ENCODE measurements at places on chromosomes 6 and 20. TPM values are rescaled to one million over a fixed set of nuclear protein-coding genes. Genes with fewer than 3 reads are reported as not detected.

The UBE2C gene
- 17.2 TPM for total RNA-seq

The CD93 gene
- 3.7 TPM for total RNA-seq

The TMEM151B gene
- total RNA-seq, result not detected

The NR2E1 gene
- total RNA-seq, result not detected

The PPP1R3G gene
- 2.6 TPM for total RNA-seq

The ABCC10 gene
- 43.1 TPM for total RNA-seq

The COL21A1 gene
- 173 TPM for total RNA-seq

The KCNQ5 gene
- total RNA-seq, result 4.1 TPM

- DNase-seq, result no peak
- H3K36me3 ChIP-seq, result peaks cover 3% of the 10 kb centered on the region
- peaks cover 5% of the 10 kb centered on the region for H3K4me1 ChIP-seq
- H3K4me3 ChIP-seq, result no peak overlapping the region
- no peaks in the 10 kb centered on the region for H3K27me3 ChIP-seq
Observed at GRCh38 chr20:32880635-32881034, 21.9 kb downstream of the EFCAB8 start.

DNA sequence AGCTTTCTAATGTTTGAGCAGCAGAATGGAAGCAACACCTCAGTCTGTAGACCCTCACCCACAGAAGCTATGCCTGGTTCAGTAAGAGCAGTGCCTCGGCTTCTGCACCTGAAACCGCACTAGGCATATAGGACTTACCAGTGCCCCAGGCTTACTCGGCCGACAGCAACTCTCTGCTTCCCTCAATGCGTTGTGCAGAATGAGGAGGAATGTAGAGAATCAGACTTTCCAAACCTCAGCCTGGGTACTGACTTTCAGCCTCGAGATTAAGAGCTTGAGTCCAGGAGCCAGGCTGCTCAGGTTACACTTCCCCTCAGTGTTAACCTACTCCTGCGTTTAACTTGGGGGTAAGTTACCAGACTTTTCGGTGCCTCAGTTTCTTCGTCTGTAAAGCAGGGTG is 8.6 kb downstream of the EYA2 start:
- no peak for DNase-seq
- peaks cover 62% of the 10 kb centered on the region for H3K27me3 ChIP-seq
- H3K36me3 ChIP-seq, result no peaks in the 10 kb centered on the region
- no peaks in the 10 kb centered on the region for H3K4me1 ChIP-seq
- no peak overlapping the region for H3K4me3 ChIP-seq

- no peaks in the 10 kb centered on the region for H3K27me3 ChIP-seq
- no peaks in the 10 kb centered on the region for H3K36me3 ChIP-seq
- H3K27ac ChIP-seq, result no peak overlapping the region
Observed at GRCh38 chr6:15849395-15849794, 186.6 kb upstream of the DTNBP1 start.

DNA sequence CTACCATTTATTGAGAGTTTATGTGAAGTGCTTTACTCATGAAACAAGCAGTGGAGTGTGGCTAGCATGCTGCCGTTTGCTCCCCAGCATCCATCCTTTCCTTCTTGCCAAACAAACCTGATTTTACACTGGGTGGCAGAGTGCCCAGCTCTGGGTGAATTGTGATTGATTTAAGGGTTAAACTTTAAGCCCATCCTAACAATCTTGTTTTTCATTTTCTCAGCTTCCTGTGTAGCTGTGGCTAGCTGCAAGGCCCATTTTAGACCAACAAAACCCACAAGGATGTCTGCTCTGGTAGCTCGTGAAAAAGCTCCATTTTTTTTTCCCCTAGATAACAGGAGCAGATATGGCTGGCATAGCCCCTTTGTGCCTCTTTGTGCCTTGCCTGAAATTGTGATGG is 77.7 kb upstream of the KCNG1 start:
- H3K4me3 ChIP-seq, result no peak overlapping the region
- no peaks in the 10 kb centered on the region for H3K4me1 ChIP-seq
- H3K27me3 ChIP-seq, result peaks cover 27% of the 10 kb centered on the region
- no peak overlapping the region for H3K27ac ChIP-seq
- DNase-seq, result no peak

GRCh38 chr20:17490501-17490900 is 40.7 kb downstream of the BFSP1 start:
- H3K4me1 ChIP-seq, result no peaks in the 10 kb centered on the region
- H3K27ac ChIP-seq, result no peak overlapping the region
- peaks cover 11% of the 10 kb centered on the region for H3K36me3 ChIP-seq
- H3K4me3 ChIP-seq, result no peak overlapping the region
- DNase-seq, result no peak
- peaks cover 15% of the 10 kb centered on the region for H3K27me3 ChIP-seq

DNA sequence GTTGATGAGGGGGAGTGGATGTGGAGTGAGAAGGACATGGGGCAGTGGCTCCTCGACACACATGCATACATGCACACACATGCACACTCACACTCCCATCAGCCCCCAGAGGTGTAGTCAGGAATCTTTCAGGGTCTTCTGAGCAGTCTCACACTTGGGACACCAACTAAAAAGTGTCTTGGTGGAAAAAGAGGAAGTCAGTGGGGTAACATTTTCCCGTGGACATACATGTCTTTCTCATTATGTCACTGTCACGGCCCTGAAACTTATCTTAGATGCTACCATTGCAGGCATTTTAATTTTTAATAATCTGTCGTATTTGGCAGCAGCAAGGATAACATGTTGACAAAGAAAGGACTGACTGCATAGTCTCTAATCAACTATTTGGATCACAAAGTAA is 261.1 kb downstream of the ADGRG6 start:
- no peak overlapping the region for H3K4me3 ChIP-seq
- H3K36me3 ChIP-seq, result no peaks in the 10 kb centered on the region
- DNase-seq, result no peak
- H3K27ac ChIP-seq, result no peak overlapping the region

- peaks cover 2% of the 10 kb centered on the region for H3K36me3 ChIP-seq
- H3K27me3 ChIP-seq, result no peaks in the 10 kb centered on the region
- DNase-seq, result no peak
- no peak overlapping the region for H3K4me3 ChIP-seq
- peaks cover 15% of the 10 kb centered on the region for H3K4me1 ChIP-seq
Observed at GRCh38 chr6:133918208-133918930, 29.5 kb downstream of the TCF21 start.

- peaks cover 58% of the 10 kb centered on the region for H3K4me1 ChIP-seq
- no peak for DNase-seq
- H3K27me3 ChIP-seq, result no peaks in the 10 kb centered on the region
- no peak overlapping the region for H3K4me3 ChIP-seq
- H3K27ac ChIP-seq, result peak overlapping the region; percentile 70
Observed at GRCh38 chr6:25155211-25155610, 124.0 kb upstream of the CARMIL1 start.

GRCh38 chr6:109760208-109760607 is 69.1 kb downstream of the FIG4 start:
- peaks cover 24% of the 10 kb centered on the region for H3K36me3 ChIP-seq
- no peak overlapping the region for H3K4me3 ChIP-seq
- H3K4me1 ChIP-seq, result peaks cover 7% of the 10 kb centered on the region
- no peak for DNase-seq
- no peak overlapping the region for H3K27ac ChIP-seq
- no peaks in the 10 kb centered on the region for H3K27me3 ChIP-seq

DNA sequence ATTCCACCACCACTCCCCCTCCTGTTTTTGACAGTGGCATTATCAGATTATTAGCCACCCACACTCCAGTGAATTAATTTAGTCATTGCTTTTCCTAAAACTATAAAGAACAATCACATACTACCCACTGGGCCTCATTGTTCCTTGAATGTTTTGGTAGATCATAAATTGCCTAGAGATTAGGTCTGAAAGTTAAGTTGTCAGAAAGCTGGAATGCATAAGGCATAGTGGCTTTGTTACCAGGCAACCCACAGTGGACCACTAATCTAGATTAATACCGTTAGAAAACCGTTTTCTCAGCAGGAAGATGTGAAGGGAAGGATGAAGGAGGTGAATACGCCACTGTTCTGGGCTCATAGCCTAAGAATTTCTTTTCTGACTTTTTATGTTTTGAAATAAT is 75.6 kb downstream of the SAMD3 start:
- no peaks in the 10 kb centered on the region for H3K4me1 ChIP-seq
- no peak overlapping the region for H3K4me3 ChIP-seq

- H3K27me3 ChIP-seq, result no peaks in the 10 kb centered on the region
- no peak for DNase-seq
- no peak overlapping the region for H3K27ac ChIP-seq
- H3K36me3 ChIP-seq, result no peaks in the 10 kb centered on the region
Observed at GRCh38 chr6:130811932-130812331, 15.3 kb upstream of the SMLR1 start.

- no peaks in the 10 kb centered on the region for H3K27me3 ChIP-seq
- peaks cover 44% of the 10 kb centered on the region for H3K4me1 ChIP-seq
- DNase-seq, result no peak
- H3K36me3 ChIP-seq, result peaks cover 3% of the 10 kb centered on the region
- H3K27ac ChIP-seq, result peak overlapping the region; percentile 99
Observed at GRCh38 chr20:50957276-50957675, 1.1 kb downstream of the DPM1 start.

GRCh38 chr6:136095986-136096385 is 154.1 kb downstream of the MTFR2 start:
- H3K4me1 ChIP-seq, result peaks cover 5% of the 10 kb centered on the region
- no peak for DNase-seq
- H3K27ac ChIP-seq, result no peak overlapping the region

GRCh38 chr6:107709341-107709740 is 114.8 kb downstream of the SCML4 start:
- H3K36me3 ChIP-seq, result no peaks in the 10 kb centered on the region
- H3K4me1 ChIP-seq, result peaks cover 18% of the 10 kb centered on the region
- H3K27ac ChIP-seq, result no peak overlapping the region
- no peak for DNase-seq
- H3K4me3 ChIP-seq, result no peak overlapping the region

- no peak overlapping the region for H3K4me3 ChIP-seq
- H3K4me1 ChIP-seq, result no peaks in the 10 kb centered on the region
- H3K36me3 ChIP-seq, result no peaks in the 10 kb centered on the region
- DNase-seq, result no peak
- H3K27me3 ChIP-seq, result peaks cover 19% of the 10 kb centered on the region
Observed at GRCh38 chr20:22629927-22630326, 45.6 kb upstream of the FOXA2 start.
